ENCODE measurements at places on chromosomes 2 and 18.

DNA sequence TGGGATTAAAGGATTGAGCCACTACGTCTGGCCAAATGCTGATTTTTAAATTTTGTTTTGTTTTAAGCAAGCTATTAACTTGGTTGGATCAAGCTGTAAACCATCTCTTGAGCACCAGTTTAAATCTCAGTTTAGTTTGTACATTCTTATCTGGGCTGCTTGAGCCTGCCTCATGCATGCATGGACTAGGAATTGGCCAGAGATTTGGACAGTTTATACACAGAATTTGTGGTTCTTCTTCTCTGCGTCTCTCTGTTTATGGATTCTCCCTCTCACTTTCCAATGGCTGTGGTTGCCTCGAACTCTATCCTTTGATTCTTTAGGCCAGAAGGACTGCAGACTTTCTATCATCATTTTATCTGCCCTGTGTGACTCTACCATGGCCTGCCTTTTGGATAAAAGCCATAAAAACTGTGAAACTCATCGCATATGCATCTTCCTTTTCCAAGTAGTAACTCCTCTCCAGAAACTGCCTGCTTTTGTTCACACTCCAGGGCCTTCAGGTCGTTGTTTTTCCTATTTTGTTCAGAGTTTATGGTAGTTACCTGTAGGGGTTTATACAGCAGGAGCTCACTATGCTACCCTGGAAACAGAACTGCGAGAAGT, 32.5 kb upstream of the PLB1 start:
- DNase-seq = no peak

GRCh38 chr2:32189011-32189410, 23.3 kb downstream of the SLC30A6 start:
- DNase-seq = no peak

DNA sequence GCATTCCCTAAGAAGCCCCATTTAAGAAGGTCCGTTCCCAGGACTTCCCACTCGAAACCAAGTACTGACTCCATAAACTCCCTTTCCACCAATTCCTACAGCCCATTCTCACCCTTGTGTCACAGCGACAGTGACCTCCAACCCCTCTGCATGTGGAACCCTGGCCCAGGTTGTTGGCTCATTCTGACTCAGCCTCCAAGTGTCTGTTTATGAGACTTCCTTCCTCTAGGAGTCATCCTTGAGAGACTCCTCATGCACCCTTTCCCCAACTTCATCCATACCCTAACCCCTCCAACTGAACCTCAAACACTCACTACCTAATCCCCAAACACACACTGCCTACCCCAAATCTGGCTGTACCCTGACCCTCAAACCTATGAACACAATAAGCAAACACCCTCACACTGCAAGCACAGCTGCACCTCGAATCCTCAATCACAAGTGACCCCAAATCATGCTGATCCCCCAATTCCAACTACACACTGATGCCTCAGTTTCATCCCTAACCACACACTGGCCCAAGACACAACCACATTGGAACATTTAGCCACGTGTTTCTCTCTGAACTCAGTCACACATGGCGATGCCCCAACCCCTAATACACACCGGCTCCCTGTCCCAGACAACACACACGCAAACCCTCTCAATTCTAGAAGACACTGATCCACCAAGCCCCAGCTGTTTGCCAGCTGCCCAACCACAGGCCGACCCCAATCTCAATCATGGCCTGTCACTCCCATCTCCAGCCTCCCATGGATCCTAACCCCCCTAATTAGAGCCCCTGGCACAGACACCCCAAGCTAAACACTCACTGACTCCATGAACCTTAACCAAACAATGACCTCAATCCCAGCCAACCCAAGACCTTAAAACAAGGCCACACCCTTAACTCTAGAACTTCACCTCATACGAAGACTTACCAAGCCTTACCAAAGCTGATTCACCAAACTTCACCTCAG, 219.6 kb downstream of the CYP26B1 start:
- DNase-seq = no peak

DNA sequence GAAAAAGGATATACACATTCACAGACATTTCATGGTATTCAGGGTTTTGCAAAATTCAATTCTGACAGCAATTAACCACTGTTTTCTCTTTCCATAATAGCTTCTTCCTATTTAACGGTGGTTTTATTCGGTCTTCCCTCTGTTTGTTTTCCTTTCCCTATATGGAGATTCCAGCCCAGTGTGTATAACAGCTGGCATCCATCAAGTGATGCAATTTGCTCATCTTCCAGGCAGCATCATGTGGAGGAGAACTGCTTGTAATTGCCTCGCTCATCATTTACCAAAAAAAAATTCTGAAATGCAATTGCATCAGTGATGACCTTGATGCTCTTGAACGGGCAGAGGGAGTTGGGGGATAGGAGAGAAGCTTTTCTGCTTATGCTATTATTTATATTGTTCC, 165.9 kb upstream of the PGAP1 start:
- no peak for DNase-seq

DNA sequence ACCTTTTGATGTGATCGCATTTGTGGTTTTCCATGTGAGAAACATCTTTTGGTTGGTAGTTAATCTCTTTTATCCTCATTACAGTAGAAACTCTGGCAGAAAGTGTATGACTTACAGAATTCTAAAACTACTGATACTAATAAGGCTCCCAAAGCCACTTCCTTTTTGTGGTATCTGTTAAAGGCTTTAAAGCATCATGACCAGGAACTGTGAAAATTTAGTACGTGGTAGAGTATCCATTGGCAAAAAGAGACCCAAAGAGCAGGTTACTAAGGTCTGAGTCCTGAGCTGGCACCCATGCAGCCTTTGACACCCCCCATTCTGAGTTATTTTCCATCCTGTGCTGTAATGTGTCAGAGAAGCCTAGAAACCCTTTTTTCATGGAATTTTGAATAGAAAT, 94.5 kb downstream of the DPP4 start:
- DNase-seq = no peak

DNA sequence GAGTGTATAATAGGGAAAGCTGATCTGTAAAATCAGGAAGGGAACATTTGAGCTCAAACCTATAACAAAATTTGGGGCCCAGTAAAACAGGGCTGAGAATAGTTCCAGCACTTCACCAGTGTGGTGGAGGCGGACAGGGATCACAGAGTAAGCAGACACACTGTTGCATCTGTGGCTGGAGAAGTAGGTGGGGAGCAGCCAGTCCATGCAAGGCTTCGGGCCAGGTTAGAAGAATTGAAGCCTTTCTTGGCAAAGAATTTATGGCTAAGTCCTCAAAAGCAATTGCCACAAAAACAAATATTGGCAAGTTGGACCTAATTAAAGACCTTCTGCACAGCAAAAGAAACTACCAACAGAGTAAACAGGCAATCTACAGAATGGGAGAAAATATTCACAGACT, 93.8 kb upstream of the ZBTB14 start:
- no peak for DNase-seq

DNA sequence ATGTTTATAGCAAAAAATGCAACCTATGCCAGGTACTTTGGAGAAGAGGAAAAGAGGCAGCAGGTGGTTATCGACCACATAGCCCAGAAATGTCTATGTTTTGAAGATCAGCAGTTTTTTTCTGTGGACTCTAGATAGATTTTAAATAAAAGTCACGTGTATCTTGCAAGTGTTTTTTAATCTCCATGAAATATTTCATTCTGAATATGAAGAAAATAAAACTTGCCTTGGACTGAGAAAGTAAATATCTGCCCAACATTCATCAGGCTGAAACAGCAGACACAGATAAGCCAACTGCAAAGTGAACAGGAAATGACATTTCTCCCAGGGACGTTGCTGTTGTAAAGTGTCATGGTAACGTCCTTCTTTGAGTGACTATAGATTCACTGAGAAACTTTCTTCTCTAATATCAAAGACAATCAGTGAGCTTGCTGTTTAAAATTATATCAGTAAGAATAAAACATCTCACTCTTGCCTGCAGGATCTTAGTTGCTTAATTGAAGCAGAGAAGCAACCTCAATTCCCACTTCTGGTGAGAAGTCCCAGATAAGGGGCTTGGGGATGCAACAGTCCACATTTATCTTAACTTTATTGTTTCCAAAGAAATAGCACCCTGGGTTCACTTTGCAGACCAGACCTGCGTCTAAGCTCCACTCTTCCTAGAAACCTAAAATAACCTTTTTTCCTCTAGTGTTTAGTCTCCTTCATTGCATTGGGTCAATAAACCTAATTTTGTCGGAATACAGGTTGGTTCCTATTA, 6.3 kb downstream of the MYOM1 start:
- no peak for DNase-seq

GRCh38 chr2:30710016-30710415, 97.2 kb downstream of the CAPN13 start:
- no peak for DNase-seq

GRCh38 chr2:77232909-77233425, 289.2 kb downstream of the LRRTM4 start:
- DNase-seq = no peak

DNA sequence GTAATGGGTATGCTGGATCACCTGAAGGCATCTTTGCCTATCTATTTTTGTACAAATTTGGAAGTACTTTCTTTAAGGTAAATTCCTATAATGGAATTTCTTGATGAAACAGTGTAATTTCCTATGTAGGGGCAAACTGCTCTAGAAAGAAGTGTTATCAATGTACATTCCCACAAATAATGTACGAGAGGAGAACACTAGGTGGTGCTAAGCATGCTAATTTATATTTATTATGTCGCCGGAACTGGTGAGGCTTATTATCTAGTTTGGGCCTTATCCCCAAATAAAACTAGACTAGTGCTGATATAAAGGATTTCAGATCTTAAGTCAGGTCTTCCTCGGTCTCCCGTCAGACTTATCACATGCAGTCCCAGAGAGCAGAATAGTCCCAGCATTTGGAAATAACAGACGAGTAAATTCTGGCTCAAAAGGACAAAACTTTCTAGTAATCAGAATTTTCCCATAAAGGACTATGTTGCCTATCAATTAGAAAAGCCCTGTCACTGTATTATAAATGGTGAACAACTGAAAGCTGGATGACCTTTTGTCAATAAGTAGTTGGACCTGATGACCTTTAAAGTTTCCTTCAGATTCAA, 86.9 kb upstream of the RBBP8 start:
- no peak for DNase-seq

- no peak for DNase-seq
These were observed 1.1 kb upstream of the GAL3ST2 start for GRCh38 chr2:241775223-241776177.

DNA sequence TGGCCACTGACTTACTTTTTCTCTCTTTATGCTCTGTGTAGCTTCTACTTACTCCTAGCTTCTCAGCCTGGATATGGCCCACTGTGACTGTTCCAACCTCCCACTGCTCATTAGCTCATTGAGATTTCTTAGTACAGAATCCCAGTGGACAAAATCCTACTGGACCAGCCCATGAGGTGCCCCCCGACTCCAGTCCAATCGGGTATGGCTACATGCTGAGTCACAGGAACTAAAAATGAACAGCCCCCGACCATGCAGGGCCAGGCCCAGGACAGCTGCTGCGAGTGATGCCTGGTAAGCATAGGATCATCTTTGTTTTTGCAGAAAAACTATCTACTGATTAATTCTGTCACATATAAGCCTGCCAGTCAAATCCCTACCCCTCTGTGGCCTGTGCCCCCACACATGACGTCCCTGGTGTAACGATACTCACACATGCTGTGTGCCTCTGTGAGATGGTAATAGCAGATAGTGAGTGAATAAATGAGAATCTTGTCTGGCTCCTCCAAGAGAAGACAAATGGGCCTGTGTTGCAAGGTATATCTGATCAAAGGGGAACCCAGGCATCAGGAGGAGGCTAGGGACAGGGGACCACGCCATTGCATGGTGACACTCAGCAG, 85.9 kb upstream of the KLF7 start:
- DNase-seq = no peak

DNA sequence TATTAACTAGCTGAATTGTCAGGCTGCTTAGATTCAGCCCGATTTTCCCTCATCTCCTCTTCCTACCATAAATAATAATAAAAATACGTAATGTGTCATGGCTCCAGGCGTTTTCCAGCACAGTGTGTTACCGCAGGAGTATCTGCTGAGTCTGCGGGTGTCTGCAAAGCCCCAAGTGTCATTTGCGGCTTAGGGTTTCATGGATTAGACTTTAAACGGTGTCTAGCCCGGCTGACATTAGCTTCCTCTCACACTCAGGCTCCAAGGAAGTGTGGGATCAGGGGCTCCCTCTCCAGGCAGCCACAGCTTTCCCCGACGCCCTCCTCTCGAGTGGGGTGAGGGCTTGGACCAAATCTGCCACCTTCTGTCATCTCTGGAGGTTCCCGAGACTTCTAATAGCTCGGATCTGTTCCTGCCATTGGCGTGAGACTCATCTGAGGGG, 14.1 kb upstream of the HOXD1 start:
- DNase-seq = no peak

Measured in stimulated activated CD4-positive, alpha-beta T cell treated with anti-CD3 and anti-CD28 coated beads, Interleukin-4, amount 100 ng/mL, for 4 hours (primary cell).